Esophagus muscularis mucosa (tissue), 4 donors: ENCODE measurements at places on chromosomes 7 and 10. TPM values are rescaled to one million over a fixed set of nuclear protein-coding genes. Genes with fewer than 3 reads are reported as not detected.

Gene CLRN3
- total RNA-seq: not detected

GRCh38 chr10:59560161-59560560 lies 149.5 kb downstream of the SLC16A9 start:
- H3K4me1 ChIP-seq: peaks cover 37% of the 10 kb centered on the region
- H3K27ac ChIP-seq: no peak overlapping the region
- H3K27me3 ChIP-seq: no peaks in the 10 kb centered on the region

GRCh38 chr10:79130846-79131245 lies 62.1 kb downstream of the ZMIZ1 start:
- no peaks in the 10 kb centered on the region for H3K27me3 ChIP-seq
- H3K36me3 ChIP-seq: peaks cover 29% of the 10 kb centered on the region
- no peak overlapping the region for H3K27ac ChIP-seq

Gene STEAP2
- total RNA-seq: 20.0 TPM

DNA sequence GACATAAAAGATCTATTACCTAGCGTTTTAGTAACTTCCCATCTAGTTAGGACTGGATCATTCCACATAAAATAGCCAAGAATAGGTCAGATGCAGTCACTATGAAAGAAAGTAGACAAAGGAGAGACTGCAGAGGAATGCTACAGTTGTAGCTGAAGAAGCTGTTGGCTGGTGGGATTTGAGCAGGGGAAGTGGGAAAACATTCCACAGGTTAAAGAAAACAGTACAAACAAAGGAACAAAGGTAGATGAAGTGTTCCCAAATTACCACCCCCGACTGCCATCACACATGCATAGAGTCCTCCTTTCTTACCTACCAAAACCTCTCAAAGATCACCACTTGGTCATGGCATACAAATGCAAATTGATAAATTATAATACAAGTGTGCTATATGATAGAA lies 41.8 kb downstream of the DLD start:
- peaks cover 30% of the 10 kb centered on the region for H3K36me3 ChIP-seq
- H3K4me1 ChIP-seq: peaks cover 62% of the 10 kb centered on the region
- DNase-seq: no peak
- no peak overlapping the region for H3K4me3 ChIP-seq
- peak overlapping the region; percentile 86 for H3K27ac ChIP-seq

Gene LRRN3
- 0.42 TPM for total RNA-seq

DNA sequence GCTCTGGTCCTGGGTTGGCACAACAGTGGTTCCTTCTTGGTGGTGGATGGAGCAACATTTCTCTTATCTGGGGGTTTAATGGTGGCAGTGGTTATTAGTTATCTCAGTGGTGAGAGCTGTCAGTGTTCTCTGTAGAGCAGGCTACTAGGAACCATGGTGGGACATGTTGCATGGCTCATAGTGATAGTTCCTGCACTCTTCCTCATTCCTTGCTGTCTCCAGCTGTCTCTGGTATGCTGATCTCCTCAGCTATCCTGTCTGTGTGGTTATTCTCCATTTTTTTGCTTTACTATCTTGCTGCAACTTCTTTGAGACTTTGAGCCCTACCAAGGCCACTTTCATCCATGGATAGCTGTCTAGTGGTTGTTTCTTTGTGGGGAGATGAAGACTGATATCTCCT lies 44.0 kb downstream of the CCDC7 start:
- no peak overlapping the region for H3K4me3 ChIP-seq
- DNase-seq: no peak
- no peaks in the 10 kb centered on the region for H3K4me1 ChIP-seq
- no peak overlapping the region for H3K27ac ChIP-seq
- H3K36me3 ChIP-seq: peaks cover 9% of the 10 kb centered on the region

- no peaks in the 10 kb centered on the region for H3K36me3 ChIP-seq
- H3K4me1 ChIP-seq: peaks cover 39% of the 10 kb centered on the region
- no peak overlapping the region for H3K27ac ChIP-seq
- no peak overlapping the region for H3K4me3 ChIP-seq
- no peak for DNase-seq
These were observed 77.5 kb upstream of the NPVF start for GRCh38 chr7:25305831-25306230.

Gene MYOZ1
- not detected for total RNA-seq

- H3K27ac ChIP-seq: no peak overlapping the region
- H3K4me3 ChIP-seq: no peak overlapping the region
- DNase-seq: no peak
- H3K27me3 ChIP-seq: no peaks in the 10 kb centered on the region
- no peaks in the 10 kb centered on the region for H3K4me1 ChIP-seq
- H3K36me3 ChIP-seq: no peaks in the 10 kb centered on the region
These were observed 10.4 kb upstream of the STOX1 start for GRCh38 chr10:68816796-68817412.

DNA sequence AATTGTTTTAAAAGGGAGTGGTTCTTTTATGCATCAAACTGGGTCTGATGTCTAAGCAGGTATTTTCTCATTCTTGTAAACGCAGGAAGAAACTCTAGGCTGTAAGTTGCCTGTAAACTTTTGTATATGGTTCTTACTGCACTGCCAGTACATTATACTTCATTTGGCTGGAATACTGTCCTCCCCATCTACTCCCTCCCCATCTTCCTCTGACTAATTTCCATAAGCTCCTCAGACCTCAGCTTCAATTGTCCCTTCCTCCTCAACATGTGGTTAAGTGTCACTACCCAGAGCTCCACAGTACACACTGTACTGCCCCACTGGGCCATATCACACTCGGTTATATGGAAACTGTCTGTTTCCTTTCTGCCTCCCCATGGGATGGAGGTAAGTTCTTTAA lies 161.4 kb upstream of the MDFIC start:
- H3K27ac ChIP-seq: no peak overlapping the region
- H3K4me1 ChIP-seq: no peaks in the 10 kb centered on the region
- no peak for DNase-seq
- no peak overlapping the region for H3K4me3 ChIP-seq
- no peaks in the 10 kb centered on the region for H3K36me3 ChIP-seq

- no peaks in the 10 kb centered on the region for H3K27me3 ChIP-seq
- peaks cover 20% of the 10 kb centered on the region for H3K4me1 ChIP-seq
- no peaks in the 10 kb centered on the region for H3K36me3 ChIP-seq
- peak overlapping the region; percentile 63 for H3K27ac ChIP-seq
These were observed 826.5 kb downstream of the TNS3 start for GRCh38 chr7:46755120-46756034.

DNA sequence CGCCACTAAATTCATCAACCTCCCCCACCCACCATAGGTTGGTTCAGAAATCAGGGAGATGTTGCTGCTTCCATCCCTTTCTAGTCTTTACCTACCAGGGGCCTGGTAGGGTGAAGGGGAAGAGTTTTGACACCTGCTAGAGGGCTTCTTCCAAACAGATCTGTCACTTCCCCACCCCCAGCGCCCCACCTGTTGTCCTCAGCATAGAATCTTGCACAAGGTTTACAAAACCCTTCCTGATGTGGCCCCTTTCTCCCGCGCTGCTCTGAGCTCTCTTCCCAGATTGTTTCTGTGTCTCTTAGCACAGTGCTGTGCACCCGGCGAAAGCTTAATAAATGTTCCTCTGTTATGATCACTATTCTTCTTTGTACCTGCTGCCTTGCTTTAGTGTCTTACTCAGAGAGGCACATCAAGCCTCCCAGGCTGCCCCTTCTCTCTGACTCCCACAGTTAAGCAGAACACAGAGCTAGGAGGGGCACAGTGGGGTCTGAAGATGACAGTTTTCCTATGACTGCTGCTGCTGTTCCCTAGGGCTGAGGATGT lies 11.2 kb upstream of the C10orf95 start:
- H3K27ac ChIP-seq: no peak overlapping the region
- no peaks in the 10 kb centered on the region for H3K27me3 ChIP-seq
- peaks cover 30% of the 10 kb centered on the region for H3K4me1 ChIP-seq
- H3K36me3 ChIP-seq: no peaks in the 10 kb centered on the region
- no peak overlapping the region for H3K4me3 ChIP-seq

DNA sequence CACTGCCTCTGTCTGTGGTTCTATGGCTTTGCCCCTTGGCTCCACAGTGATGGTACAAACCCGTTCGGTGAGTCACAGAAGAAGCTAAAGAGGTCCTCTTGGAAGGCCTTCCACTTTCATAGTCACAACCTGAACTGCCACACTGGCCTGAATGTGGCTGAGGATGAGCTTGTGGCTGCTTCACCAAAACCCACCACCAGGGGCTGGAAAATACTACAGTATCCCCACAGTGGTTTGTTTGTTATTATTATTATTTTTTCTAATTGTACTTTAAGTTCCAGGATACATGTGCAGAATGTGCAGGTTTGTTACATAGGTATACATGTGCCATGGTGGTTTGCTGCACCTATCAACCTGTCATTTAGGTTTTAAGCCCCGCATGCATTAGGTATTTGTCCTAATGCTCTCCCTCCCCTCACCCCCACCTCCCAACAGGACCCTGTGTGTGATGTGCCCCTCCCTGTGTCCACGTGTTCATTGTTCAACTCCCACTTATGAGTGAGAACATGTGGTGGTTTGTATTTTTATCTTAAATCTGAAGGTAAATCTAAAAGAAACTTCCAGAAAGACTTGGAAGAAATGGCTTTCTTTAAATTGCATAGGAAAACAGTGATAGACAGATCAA lies 160.8 kb upstream of the NPSR1 start:
- no peak overlapping the region for H3K4me3 ChIP-seq
- H3K4me1 ChIP-seq: no peaks in the 10 kb centered on the region
- H3K36me3 ChIP-seq: no peaks in the 10 kb centered on the region
- H3K27ac ChIP-seq: no peak overlapping the region
- H3K27me3 ChIP-seq: no peaks in the 10 kb centered on the region

- peaks cover 18% of the 10 kb centered on the region for H3K4me1 ChIP-seq
- H3K27me3 ChIP-seq: no peaks in the 10 kb centered on the region
- no peak overlapping the region for H3K4me3 ChIP-seq
- DNase-seq: no peak
- no peak overlapping the region for H3K27ac ChIP-seq
- no peaks in the 10 kb centered on the region for H3K36me3 ChIP-seq
These were observed 230.7 kb downstream of the RPS24 start for GRCh38 chr10:78264361-78264760.

DNA sequence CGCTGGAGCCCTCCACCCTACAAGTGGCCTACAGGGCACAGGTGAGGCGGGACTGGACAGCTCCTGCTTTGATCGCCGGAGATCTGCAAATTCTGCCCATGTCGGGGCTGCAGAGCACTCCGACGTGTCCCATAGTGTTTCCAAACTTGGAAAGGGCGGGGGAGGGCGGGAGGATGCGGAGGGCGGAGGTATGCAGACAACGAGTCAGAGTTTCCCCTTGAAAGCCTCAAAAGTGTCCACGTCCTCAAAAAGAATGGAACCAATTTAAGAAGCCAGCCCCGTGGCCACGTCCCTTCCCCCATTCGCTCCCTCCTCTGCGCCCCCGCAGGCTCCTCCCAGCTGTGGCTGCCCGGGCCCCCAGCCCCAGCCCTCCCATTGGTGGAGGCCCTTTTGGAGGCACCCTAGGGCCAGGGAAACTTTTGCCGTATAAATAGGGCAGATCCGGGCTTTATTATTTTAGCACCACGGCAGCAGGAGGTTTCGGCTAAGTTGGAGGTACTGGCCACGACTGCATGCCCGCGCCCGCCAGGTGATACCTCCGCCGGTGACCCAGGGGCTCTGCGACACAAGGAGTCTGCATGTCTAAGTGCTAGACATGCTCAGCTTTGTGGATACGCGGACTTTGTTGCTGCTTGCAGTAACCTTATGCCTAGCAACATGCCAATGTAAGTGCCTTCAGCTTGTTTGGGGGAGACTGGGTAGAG lies at the start of gene COL1A2:
Gene COL1A2 (plus strand): TSS at position 459 of the 704 bp plus-strand sequence. CDS start 137 bp downstream, at position 596.
- H3K36me3 ChIP-seq: peaks cover 11% of the 10 kb centered on the region
- peak within 1 kb of the TSS; percentile 91 for H3K27ac ChIP-seq
- peak within 1 kb of the TSS; percentile 74 for H3K4me3 ChIP-seq
- H3K4me1 ChIP-seq: peaks cover 51% of the 10 kb centered on the region

Gene SEM1
- total RNA-seq: 17.4 TPM

DNA sequence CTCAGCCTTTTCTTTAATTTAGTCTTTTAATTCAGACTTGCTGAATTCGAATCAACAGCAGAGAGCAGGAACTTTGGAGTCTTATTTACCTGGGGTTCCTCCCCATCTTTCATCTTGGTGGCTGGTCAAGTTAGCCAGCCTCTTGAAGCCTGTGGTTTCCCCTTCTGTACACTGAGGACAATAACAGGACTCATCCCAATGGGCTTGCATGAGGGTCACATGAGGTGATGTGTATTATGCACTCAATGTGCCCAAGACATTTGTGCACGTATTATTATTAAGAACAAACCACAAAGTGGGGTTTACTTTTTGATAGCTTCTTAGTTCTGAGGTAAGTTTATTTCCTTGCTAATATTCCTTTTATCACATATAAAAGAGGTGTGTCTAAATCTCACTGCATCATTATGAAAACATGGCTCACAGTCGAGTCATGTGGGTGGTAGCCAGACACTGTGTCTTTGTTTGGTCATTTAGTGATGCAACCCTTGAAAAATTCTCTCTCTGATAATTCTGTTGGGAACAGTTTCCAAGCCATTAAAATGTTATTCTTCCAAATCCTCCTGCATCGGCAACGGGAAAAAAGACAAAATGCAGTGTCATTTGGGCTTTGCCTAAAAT lies 86.5 kb upstream of the GRB10 start:
- no peak for DNase-seq
- H3K4me1 ChIP-seq: no peaks in the 10 kb centered on the region
- no peak overlapping the region for H3K27ac ChIP-seq
- no peaks in the 10 kb centered on the region for H3K36me3 ChIP-seq

DNA sequence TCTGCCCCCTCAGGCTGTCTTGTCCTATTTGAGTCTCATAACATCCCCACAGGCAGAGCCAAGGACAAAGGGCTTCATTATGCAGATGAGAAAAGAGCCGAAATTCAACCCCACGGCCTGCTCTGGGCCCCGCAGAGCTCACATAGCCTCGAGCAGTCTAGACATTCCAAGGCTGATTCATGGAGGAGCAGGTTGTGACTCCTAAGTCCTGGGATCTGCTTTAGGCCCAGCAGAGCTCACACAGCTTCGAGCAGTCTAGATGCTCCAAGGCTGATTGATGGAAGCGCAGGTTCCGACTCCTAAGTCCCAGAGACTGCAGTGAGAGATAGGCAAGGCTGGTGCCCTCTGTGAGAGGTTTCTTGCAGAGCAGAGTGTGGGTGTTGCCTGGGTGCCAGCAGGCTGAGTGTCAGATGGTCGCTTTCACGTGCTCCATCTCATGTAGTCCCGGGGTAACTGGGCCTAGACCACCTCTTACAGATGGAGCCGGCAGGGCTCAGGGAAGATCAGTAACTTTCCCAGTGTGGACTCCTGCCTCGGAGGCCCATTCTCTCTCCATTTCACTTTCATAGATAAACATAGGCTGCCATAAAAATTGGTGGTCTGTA lies 436.1 kb upstream of the FOXK1 start:
- H3K4me3 ChIP-seq: no peak overlapping the region
- H3K36me3 ChIP-seq: no peaks in the 10 kb centered on the region
- H3K27me3 ChIP-seq: no peaks in the 10 kb centered on the region
- H3K4me1 ChIP-seq: no peaks in the 10 kb centered on the region
- H3K27ac ChIP-seq: no peak overlapping the region

GRCh38 chr10:121043124-121043849 lies 192.1 kb downstream of the WDR11 start:
- DNase-seq: no peak
- no peaks in the 10 kb centered on the region for H3K36me3 ChIP-seq
- H3K27ac ChIP-seq: peak overlapping the region; percentile 1
- H3K4me1 ChIP-seq: no peaks in the 10 kb centered on the region

Gene HGF
- 5.9 TPM for total RNA-seq

Gene TRPV5
- not detected for total RNA-seq
